Stimulated activated memory B cell treated with anti-CD40 and anti-IgM and Interleukin-4, amounts not matched to agents 10 μg/mL and 1 μg/mL and 100 μg/mL, for 72 hours (primary cell): ENCODE measurements at places on chromosomes 3 and 15.
A peak's percentile ranks its signal among the peaks of the same experiment; 100 is the strongest.

- ATAC-seq: no peak
Measured at GRCh38 chr3:10447527-10448260, 57.7 kb downstream of the ATP2B2 start.

GRCh38 chr3:114356066-114356465, 62.2 kb downstream of the TIGIT start:
- ATAC-seq: no peak

DNA sequence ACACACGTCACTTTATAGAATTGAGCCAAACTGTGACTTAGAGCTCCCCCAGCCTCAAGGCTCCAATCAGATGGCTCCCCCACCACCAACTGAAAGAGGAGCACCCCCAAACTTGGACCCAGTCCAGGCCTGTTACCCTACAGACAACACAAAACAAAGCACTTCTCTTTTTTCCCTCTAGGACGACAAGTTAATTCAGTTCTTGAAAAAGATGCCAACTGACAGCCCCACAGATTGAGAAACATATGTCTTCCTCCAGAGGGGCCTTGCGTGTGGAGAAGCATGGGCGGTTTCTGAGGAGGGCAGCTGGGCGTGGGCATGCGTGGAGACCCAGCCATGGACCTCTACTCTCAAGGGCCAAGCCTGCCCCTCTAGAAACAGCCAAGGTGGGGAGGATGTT, 229.5 kb downstream of the SHQ1 start:
- ATAC-seq: no peak

GRCh38 chr15:90402223-90402622, 14.2 kb downstream of the IQGAP1 start:
- no peak for ATAC-seq

GRCh38 chr15:86155551-86155950, 75.9 kb downstream of the AGBL1 start:
- ATAC-seq: no peak

GRCh38 chr3:179026636-179027035, 45.0 kb downstream of the ZMAT3 start:
- no peak for ATAC-seq

- no peak for ATAC-seq
Measured at GRCh38 chr15:80194186-80194585, 41.4 kb downstream of the FAH start.

- peak; percentile 96 for ATAC-seq
Measured at GRCh38 chr3:58214484-58215316, 3.9 kb upstream of the DNASE1L3 start.

- ATAC-seq: no peak
Measured at GRCh38 chr3:13703071-13703470, 154.1 kb downstream of the FBLN2 start.

GRCh38 chr3:13145826-13146642, 72.8 kb upstream of the IQSEC1 start:
- ATAC-seq: no peak

DNA sequence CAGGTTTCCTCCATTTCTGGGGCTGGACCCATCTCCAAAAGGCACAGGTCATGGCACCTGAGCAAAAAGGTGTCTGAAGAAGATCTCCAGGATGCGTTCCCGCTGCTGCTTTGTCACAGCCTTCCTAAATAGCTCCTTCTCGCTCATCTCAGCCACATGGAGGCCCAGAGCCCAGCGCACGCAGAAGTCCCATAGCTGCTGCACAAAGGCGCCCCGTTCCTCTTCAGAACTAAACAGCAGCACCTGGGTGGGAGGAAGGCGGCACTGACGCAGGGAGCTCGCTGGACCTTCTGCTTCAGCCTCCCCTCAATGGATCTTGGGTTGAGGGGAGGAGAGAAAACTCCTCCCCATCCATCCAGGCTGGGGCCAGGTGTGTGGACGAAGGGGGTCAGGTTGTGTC, 8.4 kb downstream of the DUOX2 start:
- no peak for ATAC-seq

DNA sequence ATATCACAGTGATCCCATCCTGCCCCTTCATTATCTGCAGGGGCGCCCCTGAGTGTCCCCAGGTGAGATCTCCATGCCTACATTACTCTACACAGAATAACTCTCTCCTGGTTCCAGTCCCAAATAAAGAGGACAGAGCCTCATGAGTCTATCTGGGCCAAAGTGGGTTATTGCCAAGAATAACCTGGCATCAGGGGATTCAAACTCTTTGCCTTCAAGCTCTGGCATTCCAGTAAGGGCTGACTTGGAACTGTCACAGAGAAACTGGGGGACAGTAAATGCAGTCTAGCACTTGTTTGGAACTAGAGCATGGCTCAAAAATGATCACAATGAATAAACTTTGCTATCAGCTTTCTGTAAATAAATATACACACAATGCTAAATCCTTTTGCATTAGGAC, 30.3 kb downstream of the GJD2 start:
- ATAC-seq: no peak

DNA sequence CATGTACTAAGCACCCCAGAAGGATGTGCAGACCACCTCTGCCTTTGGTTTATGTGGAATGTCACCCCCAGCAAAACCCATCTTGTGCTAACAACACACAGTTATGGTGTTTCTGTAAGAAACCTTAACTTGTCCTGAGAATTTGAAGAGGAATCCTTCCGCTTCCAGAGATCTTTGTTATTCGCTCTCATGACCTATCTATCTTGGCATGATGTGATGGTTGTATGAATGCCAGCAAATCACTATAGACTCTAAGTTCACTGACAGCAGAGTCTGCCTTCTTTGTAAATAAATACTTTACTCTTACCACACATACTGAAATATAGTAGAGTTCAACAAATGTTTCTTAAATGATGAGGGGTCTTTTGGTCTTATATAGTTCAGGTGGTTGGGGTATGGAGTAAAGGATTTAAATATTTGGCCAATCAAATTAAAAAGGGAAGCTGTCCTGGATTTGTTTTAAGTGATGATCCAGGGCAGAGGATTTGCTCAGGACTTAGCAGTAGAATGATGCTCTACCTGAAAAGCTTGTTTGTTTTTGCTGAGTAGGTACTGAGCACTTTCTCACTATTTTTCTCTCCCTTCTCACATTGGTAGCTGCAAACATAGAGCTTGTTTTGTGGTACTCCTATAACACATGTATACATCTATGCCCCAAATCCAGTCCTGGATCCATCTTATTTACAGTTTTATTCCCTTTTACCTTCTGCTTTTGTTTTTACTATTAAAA, 27.9 kb upstream of the RTP1 start:
- ATAC-seq: no peak

GRCh38 chr3:156587760-156588069, 32.8 kb upstream of the SSR3 start:
- ATAC-seq: no peak

DNA sequence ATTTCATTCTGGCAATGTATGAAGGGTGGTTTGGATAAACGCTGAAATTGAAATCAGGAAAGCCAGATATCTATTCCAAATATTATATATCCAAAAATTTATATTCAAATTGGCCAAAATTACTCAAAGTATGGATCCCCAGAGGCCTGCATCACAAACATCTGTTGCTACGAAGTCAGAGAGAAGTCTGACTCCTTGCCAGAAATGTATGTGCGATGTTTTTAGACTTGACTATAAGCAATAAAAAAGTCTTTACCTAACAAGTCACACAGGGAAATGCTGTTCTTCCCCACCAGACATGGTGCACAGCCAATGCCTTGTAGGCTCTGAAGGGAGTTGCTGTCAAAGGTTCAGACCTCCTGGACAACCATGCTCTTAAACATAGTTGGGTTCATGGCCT, 533.1 kb downstream of the OTOL1 start:
- ATAC-seq: no peak

- no peak for ATAC-seq
Measured at GRCh38 chr15:42210696-42211095, 2.6 kb upstream of the VPS39 start.

- no peak for ATAC-seq
Measured at GRCh38 chr3:47280519-47280918, 2.1 kb downstream of the KIF9 start.

GRCh38 chr3:128170866-128171516, 17.7 kb downstream of the EEFSEC start:
- ATAC-seq: no peak

DNA sequence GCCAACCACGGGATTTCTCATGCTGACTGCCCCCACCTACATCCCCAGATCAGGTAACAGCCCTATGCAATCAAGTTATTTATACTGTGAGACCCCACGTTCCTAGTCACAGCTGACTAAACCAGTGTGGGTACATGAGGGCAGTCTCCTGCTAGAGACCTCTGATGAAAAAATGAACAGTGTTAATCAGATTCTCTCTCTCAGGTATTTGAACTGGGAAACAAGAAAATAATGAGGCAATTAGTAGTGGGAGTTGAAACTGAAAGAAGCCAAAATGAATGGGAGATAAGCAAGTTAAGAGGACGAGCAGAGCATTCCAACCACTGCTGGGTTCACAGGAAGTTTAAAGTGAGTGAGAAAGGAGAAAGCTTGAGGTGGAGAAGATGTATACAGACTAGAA, 98.5 kb upstream of the MYO5C start:
- no peak for ATAC-seq

DNA sequence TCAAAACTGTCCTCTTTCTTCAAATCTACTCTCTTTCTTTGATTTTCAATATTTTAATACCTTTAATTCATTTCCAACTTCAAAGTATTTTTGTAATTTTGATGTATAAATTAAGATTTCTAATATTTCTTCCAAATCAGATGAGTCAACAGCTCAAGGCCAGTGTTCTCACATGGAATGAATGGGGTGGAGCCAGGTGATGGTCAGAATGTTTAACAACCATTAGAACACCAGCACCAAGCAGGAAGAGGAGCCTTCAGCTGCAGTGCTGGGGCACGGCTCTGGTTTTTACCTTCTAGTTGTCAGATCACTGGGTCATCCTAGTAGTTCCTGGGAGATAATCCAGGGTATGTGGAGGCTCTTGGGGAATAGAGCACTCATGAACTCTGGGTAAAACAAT, 494.5 kb upstream of the PDZRN3 start:
- ATAC-seq: no peak

DNA sequence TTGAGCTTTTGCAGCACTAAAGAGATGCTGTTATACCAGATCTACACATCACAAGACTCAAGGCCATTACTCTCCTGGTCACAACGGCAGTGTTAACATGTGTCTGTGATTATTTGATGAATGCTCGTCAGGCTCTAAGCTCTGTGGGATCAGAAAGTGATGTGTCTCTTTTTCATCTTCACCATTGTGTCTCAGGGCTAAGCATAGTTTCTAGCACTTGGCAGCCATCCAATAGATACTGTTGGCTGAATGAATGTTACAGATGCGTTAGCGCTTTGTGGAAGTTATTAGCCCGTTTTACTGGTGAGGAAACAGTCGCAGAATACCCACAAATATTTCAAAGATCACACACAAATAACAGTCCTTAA, 1.2 kb upstream of the FAM81A start:
- ATAC-seq: no peak

GRCh38 chr15:90143166-90143655, 40.9 kb upstream of the IDH2 start:
- ATAC-seq: peak; percentile 86

DNA sequence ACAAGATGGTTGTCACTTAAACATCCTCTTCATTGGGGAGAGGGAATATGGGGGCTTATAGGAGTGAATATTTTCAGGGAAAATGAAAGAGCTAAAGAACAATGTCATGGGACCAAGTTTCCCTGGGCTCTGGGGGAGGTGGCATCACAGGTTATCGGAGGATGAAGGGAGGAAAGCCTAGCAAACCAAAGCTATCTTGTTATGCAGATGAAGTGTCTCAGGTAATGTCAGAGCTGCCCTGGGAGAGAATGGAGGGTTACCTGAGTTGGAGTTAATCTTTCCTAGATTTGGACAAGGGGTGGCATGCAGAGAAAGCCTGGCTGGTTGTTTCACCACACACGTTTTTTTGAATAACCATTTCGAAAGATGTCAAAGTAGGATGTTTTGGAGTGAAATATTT, 308.1 kb upstream of the ATP10A start:
- no peak for ATAC-seq

GRCh38 chr3:9402410-9403228, 5.2 kb downstream of the SETD5 start:
- ATAC-seq: no peak

- ATAC-seq: no peak
Measured at GRCh38 chr3:12719541-12719940, 39.5 kb downstream of the TMEM40 start.

DNA sequence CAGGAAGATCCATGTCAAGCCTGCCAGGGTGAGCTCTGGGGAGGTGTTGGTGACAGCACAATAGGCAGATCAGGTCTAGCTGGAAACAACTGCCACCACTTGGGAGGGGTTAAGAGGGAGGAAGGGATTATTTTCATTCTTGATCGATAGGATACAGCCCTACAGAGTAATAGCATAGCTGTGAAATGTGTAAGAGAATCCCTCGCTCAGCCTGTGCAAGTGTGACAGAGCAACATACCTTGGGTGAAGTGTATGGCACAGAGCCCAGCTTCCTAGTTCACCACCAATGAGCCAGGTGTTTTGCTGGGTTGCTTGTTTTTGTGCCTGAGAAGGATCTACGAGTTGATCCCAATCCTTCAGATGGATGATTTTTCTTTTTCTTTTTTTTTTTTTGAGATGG, 9.2 kb upstream of the DCUN1D1 start:
- ATAC-seq: no peak

- ATAC-seq: no peak
Measured at GRCh38 chr15:89680282-89680873, 1.2 kb upstream of the PLIN1 start.
